ENCODE measurements at places on chromosomes 3 and 15.

DNA sequence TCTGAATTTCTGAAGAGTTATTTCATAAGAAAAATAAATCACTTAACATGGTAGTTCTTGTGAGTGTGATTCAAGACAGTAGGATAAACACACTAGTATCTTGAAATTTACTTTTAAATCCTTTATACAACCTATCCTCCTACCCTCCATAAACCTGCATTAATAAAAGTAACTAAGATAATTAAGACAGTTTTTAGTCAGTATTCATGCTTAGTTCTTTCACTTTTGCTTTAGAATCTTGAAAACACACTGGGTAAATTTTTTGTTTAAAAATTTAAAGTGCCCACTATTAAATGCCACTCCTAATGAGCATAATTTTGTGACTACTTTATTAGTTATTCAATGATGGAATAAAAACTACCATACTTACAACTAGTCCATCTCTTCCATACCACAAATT lies 28.8 kb downstream of the GOLIM4 start:
- no peak for DNase-seq

DNA sequence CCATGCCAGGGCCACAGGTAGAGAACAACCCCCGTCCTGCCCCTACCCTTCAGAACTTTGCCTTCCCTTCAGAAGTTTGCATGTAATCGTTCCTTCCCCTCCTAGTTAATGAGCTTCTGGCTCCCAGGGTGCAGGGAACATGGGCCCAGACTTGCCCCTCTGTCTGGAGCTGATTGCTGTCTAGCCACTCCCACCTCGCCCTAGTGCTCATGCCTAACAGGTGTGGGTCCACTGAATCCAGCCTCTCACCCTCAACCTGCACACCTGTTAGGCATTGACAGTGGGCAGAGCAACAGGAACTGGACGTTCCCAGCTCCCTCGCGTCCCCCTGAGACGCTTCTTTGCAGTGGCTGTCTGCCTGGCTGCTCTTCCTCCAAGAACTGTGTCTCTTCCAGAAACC lies 40.3 kb downstream of the WNT5A start:
- no peak for DNase-seq

DNA sequence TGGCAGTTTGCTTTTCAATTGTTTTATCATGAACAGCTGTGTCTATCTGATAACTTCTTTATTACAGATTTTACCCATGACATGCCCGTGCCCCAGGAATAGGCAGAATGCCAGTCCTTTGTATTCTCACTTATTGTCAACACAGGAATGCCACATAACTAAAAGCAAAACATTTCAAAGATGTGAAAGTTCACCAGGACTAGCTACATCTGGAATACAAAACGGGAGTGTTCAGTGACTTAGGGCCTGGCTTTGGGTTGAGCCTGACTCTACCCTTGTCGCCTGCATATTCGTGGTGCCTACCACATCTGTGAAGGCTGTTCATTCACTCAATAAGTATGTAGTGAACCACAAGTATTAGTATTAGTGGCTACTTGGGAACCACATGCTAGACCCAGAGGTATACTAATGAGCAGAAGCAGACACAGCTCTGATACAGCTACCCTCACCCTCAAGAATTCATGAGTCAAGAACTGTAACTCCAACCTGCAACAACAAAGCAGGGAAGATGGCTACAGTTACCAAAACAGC lies 2.9 kb downstream of the TNFSF10 start:
- peak; percentile 89 for DNase-seq

GRCh38 chr3:134373271-134374104 lies 759 bp downstream of the AMOTL2 start:
- peak; percentile 95 for DNase-seq

- DNase-seq = no peak
These were observed 22.1 kb downstream of the ARNT2 start for GRCh38 chr15:80426316-80426715.

Data from fibroblast of skin of right biceps (primary cell).